ENCODE measurements at places on chromosomes 7 and 10.

DNA sequence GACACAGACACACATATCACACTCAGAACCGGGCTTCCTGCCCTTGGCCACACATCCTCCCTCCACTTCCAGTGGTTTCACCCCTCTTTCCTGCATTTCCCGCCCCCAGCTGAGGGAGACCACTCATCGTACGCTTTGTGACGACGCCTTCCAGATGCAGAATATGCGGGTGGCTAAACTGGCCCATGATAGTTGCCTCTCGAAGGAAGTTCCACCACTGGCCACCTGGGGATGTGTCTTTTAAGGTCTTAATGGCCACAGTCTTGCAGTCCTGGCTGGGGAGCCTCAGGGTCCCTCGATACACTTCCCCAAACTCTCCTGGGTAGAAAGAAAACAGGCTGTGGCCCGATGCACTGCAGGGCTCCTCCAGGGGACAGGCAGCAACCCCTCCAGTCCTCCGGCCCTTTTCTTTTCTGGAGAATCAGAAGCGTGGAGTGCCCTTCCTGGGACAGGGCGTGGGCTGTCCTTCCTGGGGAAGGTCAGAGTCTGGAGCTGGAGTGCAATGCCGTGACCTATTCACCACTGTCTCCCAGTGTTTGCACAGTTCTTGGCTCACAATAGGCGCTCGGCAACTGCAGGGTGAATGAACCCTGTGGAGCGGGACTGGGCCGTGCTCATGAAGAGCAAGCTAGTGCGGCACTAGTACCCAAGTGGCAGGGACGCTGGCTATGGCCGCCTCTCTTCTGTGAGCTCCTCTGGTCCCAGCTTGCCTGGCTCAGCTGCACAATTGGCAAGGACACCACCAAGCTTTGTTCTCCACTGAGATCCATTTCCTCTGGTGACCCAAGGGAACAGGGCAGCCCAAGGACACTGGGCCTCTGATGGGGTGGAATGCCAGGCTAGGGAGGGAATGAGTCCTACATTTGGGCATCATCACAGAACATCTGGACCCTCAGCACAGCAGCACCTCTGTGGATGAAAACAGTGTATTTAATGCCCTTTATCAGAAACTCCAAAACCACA lies 13.2 kb downstream of the EPHA1 start:
- no peak for DNase-seq

DNA sequence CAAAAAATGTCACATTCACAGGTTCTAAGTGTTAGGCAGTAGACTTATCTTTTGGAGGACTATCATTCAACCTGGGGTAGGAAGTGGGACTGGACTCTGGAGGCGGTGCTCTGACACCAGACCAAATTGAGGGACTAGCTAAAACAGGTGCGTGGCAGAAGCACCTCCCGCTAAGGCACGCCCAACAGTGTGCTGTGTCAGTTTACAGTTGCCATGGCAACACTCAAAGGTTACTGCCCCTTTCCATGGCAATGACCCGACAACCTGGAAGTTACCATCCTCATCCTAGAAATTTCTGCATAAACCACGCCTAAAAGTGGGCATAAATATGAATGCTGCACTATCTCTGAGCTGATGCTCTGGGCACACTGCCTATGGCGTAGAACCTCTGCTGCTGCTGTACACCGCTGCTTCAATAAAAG lies 14.0 kb upstream of the BLNK start:
- DNase-seq, result no peak

DNA sequence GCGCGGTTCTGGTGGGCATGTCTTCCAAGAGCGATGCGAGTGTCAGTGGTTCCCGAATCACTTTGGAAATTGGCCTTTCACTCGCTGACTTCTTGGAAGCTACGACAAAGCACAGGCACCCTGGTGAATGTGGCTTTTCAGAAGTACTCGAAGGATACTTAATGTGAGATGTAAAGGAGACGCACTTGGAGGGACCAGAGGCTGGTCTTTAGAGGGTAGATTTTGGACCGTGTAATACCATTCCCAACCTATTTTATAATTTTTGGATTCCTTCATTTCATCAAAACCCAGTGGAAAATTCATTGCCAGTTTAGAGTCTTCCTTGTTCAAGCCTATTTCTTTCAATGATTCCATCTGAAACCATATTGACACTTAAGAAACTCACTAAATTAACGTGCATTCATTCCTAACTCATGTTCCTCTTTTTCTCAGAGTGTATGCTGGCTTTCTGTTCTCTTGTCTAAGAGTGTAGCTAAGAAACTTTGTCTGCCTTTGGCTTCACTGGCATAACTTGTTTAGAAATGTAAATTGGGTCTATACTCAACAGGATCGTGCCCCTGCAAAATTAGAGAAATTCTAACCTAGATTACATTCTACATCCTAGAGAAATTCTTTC lies 645 bp upstream of the COPG2 start:
- no peak for DNase-seq

- DNase-seq, result no peak
Observed at GRCh38 chr7:155487509-155488482, 29.9 kb downstream of the EN2 start.

DNA sequence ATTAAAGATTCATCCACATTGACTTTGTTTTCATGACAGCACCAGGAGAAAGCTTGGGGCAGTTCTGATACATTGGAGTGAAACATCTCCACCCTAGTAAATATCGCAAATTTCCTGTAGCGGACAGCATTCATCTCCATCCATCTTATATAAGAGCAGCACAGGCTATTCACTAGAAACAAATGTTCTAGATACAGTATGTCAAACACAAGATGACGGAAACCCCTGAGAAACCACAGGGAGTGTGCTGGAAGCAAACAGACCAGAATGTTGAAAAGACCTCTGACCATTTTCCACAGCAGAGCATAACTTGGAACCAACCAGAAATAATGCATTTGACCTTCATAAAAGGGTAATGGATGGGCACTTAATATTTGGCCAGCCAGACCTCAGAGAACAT lies 343.9 kb downstream of the SORCS1 start:
- DNase-seq, result no peak

DNA sequence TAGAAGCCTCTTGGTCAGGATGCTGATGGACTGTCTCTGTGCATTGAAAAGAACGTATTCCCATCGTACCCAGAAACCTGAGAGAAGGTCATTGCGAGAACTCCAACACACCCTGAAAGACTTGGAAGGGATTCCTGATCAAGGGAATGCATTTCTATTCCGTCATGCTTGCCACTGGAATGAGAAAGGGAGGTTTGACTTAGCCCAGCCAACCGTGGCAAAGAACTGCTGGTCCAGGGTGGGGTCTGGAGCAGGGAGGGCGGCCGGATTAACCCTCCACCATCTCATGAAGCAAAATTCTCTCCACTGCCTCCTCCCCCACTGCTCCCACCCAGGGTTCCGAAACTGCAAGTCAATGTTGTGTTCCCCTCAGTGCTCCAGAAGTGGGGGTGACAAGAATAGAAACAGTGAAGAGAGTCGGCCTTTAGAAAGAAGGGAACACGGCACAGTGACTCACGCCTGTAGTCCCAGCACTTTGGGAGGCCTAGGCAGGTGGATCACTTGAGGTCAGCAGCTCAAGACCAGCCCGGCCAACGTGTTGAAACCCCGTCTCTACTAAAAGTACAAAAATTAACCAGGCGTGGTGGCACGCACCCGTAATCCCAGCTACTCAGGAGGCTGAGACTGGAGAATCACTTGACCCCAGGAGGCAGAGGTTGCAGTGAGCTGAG lies 137.5 kb upstream of the MGMT start:
- no peak for DNase-seq

GRCh38 chr10:86359111-86359510 lies 7.5 kb downstream of the GRID1 start:
- DNase-seq, result no peak

DNA sequence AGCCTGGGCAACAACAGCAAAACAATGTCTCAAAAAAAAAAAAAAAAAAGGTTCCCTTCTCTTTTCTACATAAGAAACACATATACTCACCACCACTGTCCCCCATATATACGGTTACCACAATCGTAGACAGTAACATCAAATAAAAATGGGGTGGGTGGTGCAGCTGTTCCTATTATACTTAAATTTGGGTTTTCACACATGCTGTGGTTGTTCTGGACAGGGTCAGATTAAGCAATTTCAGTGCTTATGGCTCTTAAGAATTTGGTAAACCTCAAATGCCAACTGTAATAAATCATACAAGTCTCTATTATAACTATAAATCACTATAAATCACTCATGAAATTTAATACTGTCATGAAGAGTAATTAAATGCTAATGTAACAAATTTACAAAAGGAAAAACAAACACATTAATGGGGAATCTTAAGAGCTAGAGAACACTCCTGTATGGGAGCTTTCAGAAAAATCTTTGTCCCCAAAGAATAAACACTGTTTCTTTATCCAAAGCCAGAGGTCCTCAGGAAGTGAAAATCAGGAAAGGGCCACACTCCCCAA lies 143.6 kb downstream of the GLI3 start:
- no peak for DNase-seq
